Adipocyte (in vitro differentiated cells): ENCODE measurements at places on chromosomes 7 and 10.

DNA sequence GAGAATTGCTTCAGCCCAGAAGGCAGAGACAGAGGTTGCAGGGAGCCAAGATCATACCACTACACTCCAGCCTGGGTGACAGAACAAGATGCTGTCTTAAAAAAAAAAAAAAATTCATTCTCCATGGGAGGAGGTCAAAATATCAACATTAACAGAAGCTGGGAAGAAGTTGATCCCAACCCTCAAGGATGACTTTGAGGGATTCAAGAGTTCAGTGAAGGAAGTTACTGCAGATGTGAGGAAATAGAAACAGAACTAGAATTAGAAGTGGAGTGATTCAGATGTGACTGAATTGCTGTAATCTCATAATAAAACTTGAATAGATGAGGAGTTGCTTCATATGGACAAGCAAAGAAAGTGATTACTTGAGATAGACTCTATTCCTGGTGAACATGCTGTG, 19.7 kb upstream of the RPEL1 start:
- DNase-seq, result no peak

DNA sequence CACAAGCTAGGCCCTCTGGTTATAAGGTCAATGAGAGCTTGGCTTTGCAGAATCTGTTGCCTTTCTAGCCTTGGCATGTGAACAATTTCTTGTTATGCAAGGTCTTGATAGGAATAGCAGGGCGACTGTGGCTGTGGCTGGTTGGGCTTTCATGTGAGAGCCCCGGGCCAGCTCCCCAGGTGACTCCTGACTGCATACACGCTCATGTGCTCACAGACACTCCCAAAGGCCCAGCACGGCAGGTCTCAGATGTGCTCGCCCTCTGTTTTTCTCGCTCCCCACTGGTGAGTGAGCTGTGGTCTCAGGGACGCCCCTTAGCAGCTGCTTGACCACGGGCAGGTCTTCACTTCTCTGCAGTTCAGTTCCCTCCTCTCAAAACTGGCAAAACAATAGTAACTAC, 37.1 kb upstream of the ZNF32 start:
- DNase-seq, result no peak

GRCh38 chr7:31095286-31096197, 43.4 kb downstream of the ADCYAP1R1 start:
- DNase-seq, result no peak

- peak; percentile 81 for DNase-seq
Measured at GRCh38 chr10:135601-136464, 578 bp downstream of the ZMYND11 start.

DNA sequence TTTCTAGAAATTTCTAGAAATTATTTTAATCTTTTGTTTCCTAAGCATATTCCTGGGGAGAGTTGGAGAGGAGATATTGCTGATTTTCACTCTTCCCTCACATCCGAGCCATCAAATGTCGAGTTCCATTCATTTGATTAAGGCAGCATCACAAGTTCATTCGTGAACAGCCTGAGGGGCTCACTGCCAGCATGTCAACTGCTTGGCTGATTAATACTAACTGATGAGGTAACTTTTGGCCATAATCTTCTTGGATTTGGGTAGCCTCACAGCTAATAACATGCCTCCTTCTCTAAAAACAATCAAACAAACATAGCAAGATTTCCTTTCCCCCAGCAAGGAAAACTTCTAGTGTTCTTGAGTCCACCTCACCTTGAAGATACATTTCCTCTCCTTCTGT, 87.1 kb upstream of the AFAP1L2 start:
- no peak for DNase-seq
